Germinal center (tissue), 1 donor: ENCODE measurements at places on chromosomes 6 and 20.

DNA sequence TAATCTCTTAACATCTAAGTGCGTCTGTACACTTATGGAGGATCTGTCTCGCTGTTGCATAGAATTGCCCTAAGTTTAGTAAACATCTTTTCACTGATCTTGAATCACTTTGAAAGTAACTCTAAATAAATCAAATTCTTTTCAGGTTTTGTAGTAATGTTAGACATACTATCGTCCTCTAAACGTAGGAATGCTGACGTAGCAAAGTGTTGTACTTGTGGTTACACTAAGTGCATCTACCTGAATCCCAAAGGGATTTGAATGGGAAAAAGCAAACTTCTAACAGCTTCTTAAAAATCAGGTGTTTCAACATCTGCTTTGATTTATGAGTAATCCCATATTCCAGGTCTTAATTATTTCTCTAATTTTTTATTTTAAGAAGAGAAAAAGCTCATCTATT is 49.8 kb downstream of the MAP7 start:
- no peak for DNase-seq

- DNase-seq, result no peak
Measured at GRCh38 chr20:50886184-50886790, 45.0 kb downstream of the ADNP start.

DNA sequence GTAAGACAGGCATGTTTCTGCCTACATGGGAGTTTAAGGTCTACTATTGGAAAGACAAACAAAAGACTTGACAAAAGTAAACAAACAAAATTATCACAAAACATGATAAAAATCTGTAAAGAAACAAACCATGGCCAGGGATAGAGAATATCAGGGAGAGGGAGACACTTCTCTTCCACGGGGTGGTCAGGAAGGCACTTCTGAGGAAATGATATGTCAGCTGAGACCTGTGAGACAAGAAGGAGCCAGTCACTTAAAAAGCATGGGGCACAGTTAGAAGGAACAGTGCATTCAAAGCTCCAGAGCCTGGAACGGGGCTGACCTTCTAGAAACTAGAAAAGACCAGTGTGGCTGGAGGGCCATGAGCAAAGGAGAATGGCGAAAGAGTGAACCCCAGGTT is 35.1 kb upstream of the SLC16A10 start:
- DNase-seq, result no peak

- no peak for DNase-seq
Measured at GRCh38 chr20:680638-681187, 5.1 kb upstream of the SCRT2 start.

- peak; percentile 61 for DNase-seq
Measured at GRCh38 chr20:5557123-5557522, 193.1 kb upstream of the SHLD1 start.

DNA sequence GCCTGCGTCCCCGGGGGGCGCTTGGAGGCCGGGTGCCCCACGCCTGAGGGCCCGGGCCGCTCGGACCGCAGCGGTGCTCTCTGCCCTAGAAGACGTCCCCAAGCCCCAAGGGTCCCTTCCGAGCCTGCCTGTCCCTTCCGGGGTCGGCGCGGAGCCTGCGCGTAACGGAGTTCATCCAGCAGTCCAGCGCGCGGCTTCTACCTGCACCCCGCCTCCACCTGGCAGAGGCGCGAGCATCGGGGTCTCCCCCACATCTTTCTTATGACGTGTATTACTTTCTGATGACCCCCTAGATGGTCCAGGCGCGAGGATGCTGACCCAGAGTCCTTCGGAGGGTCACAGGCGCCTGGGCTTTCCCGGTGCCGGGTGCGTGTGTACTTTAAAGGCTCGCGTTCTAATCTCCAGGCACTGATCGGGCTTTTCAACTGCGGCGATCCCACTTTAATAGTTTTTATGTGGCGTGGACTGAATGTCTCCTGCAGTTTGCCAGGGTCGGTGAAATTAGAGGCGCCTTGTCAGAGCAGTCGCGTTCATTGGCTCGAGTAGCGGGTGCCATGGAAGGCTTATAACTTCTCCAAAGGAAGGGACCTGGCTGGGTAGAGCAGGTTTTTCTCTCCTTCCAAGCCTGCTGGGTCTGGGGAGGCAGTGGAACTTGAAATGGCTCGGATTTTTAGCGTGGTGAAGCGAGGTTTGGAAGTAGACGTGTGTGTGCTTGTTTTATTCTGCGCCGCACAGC is 912 bp downstream of the EYA4 start:
- DNase-seq, result no peak

GRCh38 chr6:132868057-132868456 is 53.7 kb downstream of the RPS12 start:
- DNase-seq, result no peak

DNA sequence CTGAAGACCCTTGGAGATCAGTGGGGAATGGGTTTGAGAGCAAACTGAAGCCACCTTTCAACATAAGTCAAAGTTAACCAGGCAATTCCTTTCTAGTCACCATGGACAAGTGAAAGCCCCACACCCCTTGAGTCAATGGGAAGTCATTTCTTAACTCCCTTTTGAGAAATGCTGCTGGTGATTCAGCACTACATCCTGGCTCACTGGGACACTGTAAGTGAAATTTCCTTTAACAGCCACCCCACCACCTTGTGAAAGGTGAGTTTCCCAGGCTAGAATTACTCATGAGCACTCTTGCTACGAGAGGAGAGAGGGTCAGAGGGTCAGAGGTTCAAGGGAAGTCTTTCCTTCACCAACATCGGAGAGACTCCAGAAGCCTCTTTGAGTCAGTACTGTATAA is 93.3 kb upstream of the MARCKS start:
- no peak for DNase-seq

- no peak for DNase-seq
Measured at GRCh38 chr6:148855744-148856143, 108.9 kb downstream of the UST start.

GRCh38 chr6:1587546-1587945 is 22.2 kb upstream of the FOXC1 start:
- no peak for DNase-seq

- no peak for DNase-seq
Measured at GRCh38 chr20:36157610-36158009, 3.1 kb downstream of the EPB41L1 start.

DNA sequence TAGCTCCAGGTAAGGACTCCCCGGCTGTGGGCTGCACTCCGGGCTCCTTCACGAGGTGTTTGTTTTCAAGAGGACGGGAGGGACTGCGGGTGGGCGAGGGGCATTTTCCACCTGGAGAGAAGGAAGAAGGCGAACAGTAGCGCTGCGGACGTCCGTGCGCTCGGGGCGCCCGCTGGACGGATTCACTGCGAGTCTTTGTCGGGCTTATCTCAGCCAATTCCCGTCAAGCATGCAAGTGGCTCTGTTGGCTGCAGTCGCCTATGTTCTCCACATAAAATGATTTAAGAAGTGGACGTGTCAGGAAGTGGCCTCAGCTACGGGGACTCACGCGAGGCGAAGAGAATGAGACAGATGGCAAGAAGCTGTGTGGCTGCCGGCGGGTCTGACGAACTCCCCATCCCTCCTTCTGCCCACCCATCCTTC is 332 bp downstream of the GRIK2 start:
- no peak for DNase-seq

DNA sequence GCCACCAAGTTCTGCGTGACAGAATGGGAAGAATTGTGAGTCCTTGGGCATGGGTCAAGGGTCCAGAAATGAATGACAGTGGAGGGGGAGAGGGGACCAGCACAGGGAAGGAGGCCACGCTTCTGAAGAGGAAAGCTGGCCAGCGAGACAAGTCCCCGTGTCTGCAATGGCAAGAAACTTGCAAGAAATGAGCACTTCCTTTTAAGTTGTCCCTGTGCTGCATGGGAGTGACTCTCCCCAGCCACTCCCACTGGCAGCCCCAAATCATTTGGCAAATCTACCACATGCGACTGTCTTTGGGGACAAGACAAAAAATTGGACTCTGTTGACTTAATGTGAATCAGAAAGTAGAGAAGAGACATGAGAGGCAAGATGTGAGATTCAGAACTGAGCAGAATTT is 242.2 kb upstream of the RREB1 start:
- DNase-seq, result no peak

- no peak for DNase-seq
Measured at GRCh38 chr6:43386492-43386891, 17.0 kb upstream of the ZNF318 start.

DNA sequence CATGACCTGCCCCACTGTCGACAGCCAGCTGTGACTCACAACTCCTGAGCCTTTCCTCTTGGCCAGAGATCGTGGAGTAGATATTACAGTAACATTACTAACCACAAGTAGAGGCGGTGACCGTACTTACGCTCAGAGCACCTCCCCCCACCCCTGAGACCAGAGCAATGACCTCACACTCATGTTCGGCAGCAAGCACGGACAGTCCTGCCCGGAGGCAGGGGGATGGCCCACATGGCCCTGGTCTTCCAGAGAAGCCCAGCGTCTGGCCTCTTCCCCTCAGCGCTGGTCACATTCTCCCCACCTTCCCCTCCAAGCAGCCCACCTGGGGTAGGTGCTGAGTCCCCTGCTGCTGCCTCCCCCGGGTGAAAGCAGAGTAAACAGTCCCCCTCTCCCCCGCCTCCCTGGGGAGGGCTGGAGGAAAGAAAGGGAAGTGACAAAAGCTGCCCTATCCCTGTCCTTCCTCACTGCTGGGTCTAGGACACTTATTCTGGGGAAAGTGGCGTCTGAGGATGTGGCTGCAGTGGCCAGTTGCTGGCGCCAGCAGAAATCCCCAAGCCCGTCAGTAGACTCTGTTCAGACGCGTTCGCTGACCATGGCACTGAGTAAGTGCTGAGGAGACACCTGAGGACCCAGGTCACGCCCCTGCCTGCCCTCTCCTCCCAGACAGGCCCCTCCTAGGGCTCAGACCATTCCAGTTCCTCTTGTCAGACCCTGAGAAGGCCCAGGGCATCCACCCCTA is 68.5 kb downstream of the MRPL14 start:
- DNase-seq, result no peak

DNA sequence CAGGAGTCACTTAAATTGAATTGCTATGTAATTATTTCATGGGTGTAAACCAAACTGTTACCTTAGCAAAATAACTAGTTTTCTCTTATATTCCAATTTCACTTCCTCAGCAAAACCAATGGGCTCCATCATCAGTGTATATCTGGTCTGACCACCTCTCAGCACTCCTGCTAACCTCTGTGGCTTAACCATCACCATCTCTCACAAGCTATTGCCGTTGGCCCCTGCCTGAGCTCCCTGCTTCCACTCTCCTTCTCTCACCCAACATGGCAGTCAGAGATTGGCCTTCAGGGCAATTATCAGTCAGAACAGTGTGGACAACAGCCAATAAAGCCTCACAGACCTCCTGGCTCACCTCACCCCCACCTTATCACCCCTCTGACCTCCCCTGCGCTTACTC is 124.0 kb downstream of the CARMIL1 start:
- no peak for DNase-seq

- no peak for DNase-seq
Measured at GRCh38 chr6:84749181-84749580, 15.2 kb downstream of the TBX18 start.

DNA sequence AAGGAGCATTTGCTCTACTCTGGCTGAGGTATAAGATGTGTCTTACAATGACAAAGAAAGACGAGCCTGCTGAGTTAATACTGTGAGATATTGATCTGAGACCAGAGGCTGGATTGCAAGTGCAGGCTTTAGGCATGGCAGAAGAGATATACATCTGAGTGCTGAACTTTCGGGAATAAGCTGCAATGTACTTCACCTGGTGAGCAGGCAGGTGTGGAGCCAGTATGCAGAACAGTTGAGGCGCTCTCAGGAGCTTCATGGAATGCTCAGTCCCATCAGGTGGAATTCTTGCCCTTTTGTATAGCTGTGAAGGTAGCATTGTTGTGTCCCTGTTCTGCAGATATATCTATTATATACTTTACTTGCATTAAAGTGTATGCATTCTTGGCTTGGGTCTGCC is 179.3 kb upstream of the RIMS1 start:
- no peak for DNase-seq
